Bone marrow (tissue), 2 donors: ENCODE measurements at places on chromosomes 2 and 18.

DNA sequence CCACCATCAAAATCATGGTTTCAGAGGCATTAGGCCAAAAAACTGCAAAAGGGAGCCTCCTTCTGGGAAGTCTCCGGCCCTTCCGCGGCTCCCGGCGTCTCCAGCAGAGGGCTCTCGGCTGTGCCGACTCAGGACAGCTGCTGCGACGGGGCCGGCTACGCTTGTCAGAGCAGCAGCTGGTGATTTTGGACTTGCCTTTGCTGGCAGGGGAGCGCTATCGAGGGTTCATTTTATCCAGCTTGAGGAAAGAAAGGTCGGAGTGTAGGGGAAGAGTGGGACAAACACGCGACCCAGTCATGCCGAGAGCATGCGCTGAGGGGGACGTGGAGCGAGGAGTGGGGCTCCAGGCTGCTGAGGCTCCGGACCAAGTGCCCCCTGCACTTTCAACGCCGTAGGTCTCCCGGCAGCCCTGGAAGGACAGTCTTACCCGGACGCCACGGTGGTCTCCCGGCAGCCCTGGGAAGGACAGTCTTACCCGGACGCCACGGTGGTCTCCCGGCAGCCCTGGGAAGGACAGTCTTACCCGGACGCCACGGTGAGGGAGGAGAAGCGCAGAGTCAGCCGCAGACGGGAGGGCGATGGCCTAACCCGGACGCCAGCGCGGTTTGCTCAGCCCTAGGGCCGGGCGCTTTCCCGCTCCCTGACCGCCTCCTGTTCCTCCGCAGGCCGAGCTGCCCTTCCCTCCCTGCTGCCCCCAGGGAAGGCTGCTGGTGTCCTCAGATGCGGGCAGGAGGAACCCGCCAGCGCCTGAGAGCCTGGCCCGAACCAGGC lies 21.7 kb downstream of the DDX18 start:
- no peak for DNase-seq

GRCh38 chr2:53234548-53234903 lies 533.1 kb upstream of the CHAC2 start:
- DNase-seq: no peak

DNA sequence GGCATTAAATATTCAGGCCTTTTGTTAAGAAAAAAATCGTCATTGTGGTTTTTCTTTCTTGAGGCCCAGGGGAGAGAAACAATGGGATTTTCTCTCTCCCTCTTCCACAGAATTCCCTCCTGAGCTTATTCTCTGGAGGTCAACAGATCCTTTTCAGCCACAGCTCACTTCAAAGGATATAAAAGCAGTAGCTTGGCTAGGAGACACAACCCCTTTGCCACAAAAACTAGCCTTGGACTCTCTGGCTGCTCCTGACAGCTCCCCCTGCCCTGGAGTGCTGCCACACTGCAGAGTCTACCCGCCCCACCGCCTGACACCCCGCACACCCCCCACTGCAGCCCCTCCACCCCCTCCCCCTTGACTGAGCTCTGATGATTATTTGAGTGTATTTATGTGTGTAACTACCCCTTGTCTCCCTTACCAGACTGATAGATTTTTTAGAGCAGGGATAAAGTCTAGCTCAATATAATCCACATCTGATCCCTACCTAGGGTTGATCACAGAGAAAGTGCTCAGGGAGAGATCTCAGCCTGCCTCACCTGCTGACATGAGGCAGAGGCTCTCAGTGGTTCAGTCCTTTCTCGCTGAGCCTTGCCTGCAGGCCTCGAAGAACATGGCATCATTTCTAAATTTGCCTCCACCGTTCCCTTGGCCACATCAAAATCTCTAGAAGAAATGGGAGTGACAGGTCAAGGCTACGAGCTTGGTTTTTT lies 132.2 kb upstream of the SP5 start:
- DNase-seq: no peak

DNA sequence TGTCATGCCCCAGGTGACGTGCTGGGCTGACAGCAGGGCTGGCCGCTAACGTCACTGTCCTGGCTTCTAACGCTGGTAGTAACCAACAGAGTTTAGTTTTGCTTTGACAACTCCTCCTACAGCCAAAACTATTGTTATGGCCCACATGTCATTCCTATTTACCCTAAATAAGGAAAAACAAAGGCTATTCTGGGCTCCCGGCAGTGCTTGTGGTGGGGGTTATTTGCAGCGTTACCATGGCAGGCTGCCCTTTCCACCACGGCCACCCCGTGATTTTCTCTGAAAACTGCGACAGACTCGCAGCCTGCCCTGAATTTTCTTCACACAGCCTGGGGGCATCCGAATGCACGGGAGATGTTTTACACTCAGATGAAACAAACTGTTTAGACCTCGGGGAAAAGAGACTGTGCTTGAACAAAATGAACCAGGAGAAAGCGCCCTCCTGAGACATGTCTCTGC lies 115.2 kb downstream of the FAM210A start:
- peak; percentile 21 for DNase-seq

DNA sequence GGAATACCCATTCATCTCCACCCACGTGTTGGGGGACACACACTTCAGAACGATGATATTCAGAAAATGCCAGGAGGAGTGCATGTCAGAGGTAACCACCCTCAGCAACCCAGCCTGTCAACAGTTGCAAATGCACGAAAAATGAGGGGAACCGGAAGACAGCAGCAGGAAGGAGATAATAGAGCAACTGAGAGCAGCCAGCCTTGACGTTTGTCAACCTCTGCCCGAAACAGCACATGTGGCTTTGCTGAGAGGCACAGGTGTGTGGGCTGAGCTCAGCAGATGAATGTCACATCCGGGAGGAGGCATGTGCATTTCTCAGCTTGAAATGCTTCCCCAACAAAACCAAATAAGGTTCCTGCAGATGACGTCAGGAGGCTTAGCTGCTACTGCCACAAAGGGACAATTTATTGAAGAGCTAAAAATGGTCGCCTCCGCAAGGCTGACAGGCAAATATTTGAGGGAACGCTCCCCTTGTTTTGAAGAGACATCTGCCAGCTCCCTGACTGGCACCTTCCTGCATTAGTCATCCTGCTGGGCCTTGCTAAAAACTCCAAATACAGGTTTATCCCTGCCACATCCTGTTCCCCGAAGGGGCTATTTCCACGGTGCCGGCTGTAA lies 419.0 kb downstream of the NBAS start:
- DNase-seq: no peak

DNA sequence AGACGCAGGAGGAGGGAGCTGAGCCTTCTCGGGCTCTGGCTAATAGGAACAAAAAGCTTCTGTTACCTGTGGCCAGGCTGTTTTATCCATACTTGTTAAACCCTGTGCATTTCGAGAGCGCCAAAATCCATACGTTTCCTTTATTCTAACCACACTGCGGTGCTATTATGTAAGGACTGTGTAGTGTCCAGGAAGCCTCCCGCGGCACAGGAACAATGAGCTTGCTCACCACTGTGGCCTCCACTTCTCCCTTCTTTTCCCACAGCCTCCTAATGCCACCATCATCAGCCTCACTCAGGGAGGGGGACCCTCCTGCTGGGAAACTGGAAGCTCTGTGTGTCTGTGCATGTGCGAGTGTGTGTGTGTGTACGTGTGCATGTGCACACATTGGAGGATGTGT lies 268.5 kb downstream of the HAUS1 start:
- DNase-seq: no peak

DNA sequence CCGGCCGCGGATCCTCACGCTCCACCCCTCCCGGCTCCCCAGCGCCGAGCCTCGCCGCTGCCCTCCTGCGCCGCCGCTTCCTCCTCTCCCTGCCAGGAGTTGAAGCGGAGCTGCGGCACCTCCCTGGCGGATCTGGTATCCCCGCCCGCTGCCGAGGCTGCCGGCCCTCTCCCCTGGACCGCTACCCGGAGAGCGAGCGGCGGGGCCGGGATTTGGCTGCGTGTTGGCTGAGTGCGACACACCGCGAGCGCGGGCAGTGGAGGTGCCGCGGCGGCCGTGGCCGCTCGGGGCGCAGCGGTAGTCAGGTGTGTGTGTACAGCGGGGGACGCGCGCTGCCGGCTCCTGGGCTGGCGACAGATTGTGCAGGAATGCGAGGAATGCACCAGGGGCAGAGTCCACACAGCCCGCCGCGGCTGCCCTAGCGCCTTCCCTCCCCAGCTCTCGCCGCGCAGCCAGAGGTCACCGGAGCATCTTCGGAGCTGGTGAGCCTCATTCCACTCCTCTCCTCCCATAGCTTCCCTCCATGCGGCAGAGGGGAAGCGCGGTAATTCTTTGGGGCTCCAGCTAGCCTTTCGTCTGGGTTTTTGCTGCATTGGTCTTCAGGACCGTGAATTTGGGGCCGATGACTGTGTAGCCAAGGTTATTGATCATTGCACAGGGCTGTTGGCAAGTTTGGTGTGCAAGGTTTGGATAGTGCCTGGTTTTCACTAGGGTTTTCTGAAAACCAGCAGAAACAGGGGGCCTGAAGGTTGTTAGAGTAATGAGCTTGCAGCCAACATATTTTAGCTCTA lies 1.3 kb downstream of the PKP4 start:
- DNase-seq: peak; percentile 73

DNA sequence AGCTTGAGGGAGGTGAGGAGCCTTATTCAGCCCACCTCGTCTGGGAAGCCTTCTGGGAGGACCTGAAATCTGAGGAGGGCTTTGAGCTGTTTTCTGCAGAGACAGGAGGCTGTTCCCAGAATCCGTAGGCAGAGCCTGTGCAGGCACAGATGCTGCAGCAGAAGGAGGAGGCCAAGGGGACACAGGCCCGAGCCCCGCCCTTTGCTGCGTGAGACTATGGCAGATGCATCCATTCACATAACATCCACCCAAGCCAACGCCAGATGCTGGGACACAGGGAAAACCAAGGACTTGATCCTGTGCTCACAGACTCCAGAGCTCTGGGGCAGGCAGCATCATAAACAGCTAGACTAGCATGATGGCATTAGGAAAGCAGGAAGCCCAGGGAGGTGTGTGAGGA lies 98.2 kb downstream of the KCNF1 start:
- DNase-seq: no peak
